ENCODE measurements at places on chromosomes 7 and 10.

- DNase-seq: no peak
Observed at GRCh38 chr10:118662228-118663035, 67.0 kb upstream of the PRLHR start.

- DNase-seq: no peak
Observed at GRCh38 chr10:110534571-110534970, 32.9 kb upstream of the SMC3 start.

DNA sequence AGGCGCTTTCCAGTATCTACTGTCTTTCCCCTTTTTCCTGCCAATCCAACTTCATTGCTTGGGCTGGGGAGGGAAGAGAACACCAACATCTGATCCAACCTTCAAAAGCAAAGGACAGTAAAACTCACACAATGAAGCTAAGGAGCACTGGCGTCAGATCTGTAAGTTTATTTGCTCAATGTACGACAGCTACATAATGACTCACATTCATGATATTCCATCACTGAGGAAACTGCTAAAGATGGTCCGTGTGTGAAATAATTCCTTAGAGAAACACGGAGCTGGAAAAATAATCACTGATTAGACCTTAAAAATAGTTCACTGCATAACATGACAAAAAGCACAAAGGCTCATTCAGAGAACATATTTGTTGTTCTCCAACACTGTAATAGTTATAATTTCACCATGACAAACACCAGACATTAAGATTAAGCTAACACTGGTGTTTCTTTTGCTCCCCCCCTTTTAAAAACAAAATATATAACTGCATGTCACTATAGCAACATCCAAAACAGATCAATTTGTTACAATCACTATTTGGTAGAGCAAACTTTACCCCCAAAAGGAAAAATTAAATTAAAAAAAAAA lies 24.3 kb downstream of the HSPB1 start:
- no peak for DNase-seq

DNA sequence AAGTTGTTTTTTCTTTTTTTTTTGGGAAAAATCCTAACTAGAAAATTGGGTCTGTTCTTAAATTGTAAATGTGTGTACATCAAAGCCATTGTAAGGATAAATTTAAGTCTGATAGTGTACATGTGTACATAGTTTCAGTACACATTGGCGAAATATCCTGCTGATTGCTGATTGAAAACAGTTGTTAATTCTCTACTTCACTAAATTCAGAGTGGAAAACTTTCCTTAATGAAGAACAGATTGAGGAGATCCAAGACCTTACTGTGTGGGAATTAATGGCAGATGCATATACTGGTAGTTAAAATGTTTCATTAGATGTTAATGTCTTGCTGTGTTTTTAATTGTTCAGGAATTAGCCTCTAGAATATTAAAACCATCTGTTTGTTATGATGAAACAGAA lies 506.0 kb downstream of the AUTS2 start:
- DNase-seq: no peak

GRCh38 chr10:11444155-11444530 lies 167.3 kb downstream of the USP6NL start:
- no peak for DNase-seq

GRCh38 chr7:45874408-45875131 lies 1.7 kb upstream of the CCDC201 start:
- no peak for DNase-seq

DNA sequence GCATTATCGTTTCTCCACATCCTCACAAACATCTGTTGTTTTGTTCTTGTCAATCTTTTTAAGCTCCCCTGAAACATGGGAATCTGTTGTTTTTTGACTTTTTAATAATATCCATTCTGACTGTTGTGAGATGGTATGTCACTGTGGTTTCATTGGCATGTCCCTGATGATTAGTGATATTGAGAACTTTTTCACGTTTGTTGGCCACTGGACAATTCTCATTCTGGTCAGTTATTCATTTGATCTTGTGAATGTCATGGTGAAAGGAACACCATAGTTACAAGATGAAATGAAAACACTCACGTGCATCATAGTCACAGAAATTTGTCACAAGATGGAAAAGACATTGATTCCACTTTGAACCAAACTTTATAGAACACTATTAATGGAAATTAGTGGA lies 20.5 kb upstream of the SGCE start:
- no peak for DNase-seq

GRCh38 chr7:47326220-47326619 lies 255.7 kb downstream of the TNS3 start:
- DNase-seq: no peak

GRCh38 chr7:122550545-122550944 lies 148.4 kb downstream of the RNF133 start:
- DNase-seq: no peak

DNA sequence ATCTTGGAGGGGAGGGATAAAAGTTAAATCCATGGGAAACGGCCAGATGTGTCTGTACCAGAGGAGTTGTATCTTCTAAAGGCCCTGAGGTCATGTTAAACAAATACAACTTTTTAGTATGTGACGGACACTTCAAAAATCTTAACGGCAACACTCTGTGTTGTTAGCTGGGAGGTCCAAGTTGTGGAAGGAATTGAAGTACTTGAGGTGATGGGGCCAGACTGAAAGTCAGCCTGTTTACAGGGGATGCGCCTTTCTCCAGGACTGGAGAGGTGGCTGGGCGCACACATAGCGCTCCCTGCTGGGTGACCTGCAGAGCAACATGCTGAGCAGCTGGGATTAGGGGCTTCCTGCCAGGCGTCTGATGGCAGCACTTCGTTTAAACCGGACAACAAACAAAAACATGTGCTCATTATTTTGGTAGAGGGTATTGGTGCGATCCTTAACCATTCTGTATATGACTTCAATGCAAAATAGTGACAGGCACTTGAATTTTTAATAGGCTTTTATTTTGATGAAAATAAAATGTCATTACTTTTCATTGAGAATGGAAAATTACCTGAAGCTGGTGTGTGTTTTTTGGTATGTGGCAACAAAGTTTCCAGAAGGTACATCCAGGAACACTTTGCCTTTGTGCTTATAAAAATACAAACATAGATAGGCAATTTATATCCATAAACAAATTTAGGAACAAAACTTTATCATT lies 198.2 kb downstream of the MLLT10 start:
- DNase-seq: peak; percentile 81
